Body of pancreas (tissue), 4 donors: ENCODE measurements at places on chromosomes 11 and 22. TPM values are rescaled to one million over a fixed set of nuclear protein-coding genes. Genes with fewer than 3 reads are reported as not detected.

GRCh38 chr11:74647831-74648230 lies 55.4 kb downstream of the POLD3 start:
- H3K36me3 ChIP-seq: no peaks in the 10 kb centered on the region
- H3K4me3 ChIP-seq: no peak overlapping the region
- no peaks in the 10 kb centered on the region for H3K27me3 ChIP-seq

DNA sequence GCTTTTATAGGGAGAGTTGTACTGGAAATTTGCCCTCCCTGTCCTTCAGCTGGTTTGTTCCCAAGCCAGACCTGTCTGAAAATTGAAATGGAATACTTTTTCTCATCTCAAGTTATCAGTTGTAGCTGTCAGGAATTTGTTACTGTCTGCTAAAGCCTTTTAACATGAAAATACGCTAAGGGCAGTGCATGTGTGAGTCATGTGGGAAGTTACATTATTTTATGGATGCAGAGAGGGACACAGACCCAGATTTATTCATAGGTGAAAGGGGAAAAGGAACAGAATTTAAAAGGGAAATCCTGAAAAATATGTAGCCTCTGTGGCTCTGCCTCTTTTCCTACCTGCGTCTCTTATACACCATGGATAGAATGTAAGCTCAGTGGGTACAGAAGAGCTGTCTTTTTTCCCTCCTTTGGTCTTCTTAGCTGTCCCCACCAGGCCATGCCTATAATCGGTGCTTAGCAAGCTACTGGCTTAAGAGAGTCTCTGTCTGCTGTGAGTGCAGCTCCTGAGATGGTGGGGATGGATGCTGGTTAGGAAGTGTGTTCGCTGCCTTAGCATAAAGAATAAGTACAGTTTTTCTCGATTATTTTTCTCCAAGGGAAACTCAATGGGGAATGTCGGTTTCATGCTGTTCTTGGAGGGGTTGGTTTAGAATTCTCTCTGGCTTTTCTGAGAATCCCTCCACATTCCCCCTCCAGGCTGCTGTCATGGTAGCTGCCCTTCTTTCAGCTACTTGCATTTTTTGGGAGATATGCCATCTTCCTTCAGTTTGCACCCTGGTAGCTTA lies 166.8 kb downstream of the TEAD1 start:
- peak overlapping the region; percentile 65 for H3K27ac ChIP-seq
- H3K27me3 ChIP-seq: no peaks in the 10 kb centered on the region
- H3K36me3 ChIP-seq: no peaks in the 10 kb centered on the region
- no peak overlapping the region for H3K4me3 ChIP-seq
- no peak for DNase-seq
- peaks cover 53% of the 10 kb centered on the region for H3K4me1 ChIP-seq

The IL18 gene
- 22.8 TPM for total RNA-seq

The CTNND1 gene
- total RNA-seq: 115 TPM

DNA sequence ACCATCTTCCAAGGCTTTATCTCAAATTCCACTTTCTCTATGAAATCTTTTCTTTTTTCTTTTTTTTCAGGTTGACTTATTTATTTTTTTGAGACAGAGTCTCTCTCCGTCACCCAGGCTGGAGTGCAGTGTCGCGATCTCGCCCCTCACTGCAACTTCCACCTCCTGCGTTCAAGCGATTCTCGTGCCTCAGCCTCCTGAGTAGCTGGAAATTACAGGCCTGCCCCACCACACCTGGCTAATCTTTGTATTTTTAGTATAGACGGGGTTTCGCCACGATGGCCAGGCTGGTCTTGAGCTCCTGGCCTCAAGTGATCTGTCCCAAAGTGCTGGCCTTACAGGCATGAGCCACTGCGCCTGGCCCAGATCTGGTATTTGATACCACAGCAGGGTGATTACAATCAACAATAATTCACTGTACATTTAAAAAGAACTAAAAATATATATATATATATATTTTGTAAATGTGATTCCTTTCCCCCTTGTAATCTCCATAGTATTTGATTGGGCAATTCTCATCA lies 121.5 kb downstream of the MSANTD4 start:
- no peak overlapping the region for H3K27ac ChIP-seq
- no peak overlapping the region for H3K4me3 ChIP-seq
- H3K27me3 ChIP-seq: no peaks in the 10 kb centered on the region
- H3K36me3 ChIP-seq: no peaks in the 10 kb centered on the region

GRCh38 chr11:2524446-2525165 lies 79.8 kb downstream of the KCNQ1 start:
- no peaks in the 10 kb centered on the region for H3K36me3 ChIP-seq
- H3K4me1 ChIP-seq: peaks cover 28% of the 10 kb centered on the region
- H3K4me3 ChIP-seq: no peak overlapping the region
- DNase-seq: peak; percentile 10

The GGTLC2 gene
- not detected for total RNA-seq

The NPAS4 gene
- total RNA-seq: not detected

GRCh38 chr22:31637447-31637890 lies 24.5 kb downstream of the PISD start:
- peak overlapping the region; percentile 59 for H3K27ac ChIP-seq

The APOL1 gene
- total RNA-seq: 11.9 TPM

The LRRN4CL gene
- total RNA-seq: 4.6 TPM

- H3K36me3 ChIP-seq: no peaks in the 10 kb centered on the region
- peaks cover 11% of the 10 kb centered on the region for H3K4me1 ChIP-seq
- H3K4me3 ChIP-seq: peak overlapping the region; percentile 63
- DNase-seq: no peak
Measured at GRCh38 chr11:103110391-103110790, 1.2 kb downstream of the DYNC2H1 start.

DNA sequence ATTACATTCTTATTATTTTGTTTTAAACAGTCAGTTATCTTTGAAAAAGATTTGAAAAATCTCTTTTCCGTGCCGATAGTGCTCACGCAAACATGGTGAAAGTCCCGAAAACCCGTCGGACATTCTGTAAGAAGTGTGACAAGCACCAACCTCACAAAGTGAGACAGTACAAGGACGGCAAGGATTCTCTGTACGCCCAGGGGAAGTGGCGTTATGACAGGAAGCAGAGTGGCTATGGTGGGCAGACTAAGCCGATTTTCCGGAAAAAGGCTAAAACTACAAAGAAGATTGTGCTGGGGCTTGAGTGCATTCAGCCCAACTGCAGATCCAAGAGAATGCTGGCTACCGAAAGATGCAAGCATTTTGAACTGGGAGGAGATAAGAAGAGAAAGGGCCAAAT lies 28.7 kb upstream of the CTSD start:
- no peaks in the 10 kb centered on the region for H3K36me3 ChIP-seq
- H3K4me3 ChIP-seq: no peak overlapping the region
- no peaks in the 10 kb centered on the region for H3K27me3 ChIP-seq
- no peak overlapping the region for H3K27ac ChIP-seq
- H3K4me1 ChIP-seq: no peaks in the 10 kb centered on the region

GRCh38 chr11:64007160-64007628 lies 21.0 kb downstream of the OTUB1 start:
- no peak overlapping the region for H3K4me3 ChIP-seq
- no peak for DNase-seq
- H3K27ac ChIP-seq: peak overlapping the region; percentile 67
- H3K36me3 ChIP-seq: no peaks in the 10 kb centered on the region
- H3K4me1 ChIP-seq: peaks cover 56% of the 10 kb centered on the region

The OR4D5 gene
- 0.78 TPM for total RNA-seq

DNA sequence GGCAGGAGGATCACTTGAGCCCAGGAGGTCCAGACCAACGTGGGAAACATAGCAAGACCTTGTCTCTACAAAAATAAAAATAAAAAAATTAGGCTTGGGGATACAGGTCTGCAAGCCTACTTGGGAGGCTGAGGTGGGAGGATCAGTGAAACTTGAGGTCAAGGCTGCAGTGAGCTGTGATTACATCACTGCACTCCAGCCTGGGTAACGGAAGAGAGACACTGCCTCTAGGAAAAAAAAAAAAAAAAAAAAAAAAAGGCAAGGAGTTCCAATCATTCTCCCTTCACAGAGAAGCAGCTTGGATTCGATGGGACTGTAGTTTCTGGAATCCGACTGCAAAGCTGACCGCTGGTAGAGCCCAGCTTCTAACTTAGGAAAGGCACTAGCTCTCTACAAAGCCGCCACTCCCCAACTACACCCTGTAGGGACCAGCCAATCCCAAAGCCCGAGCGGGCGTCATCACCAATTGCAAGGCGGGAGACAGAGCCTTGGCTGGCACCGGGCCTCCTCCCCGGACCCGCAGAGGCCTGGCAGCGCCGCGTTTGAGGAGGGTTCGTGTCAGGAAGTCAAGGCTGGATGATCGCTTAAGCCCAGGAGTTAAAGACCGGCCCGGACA lies 716 bp upstream of the DDB2 start:
- DNase-seq: peak; percentile 96
- no peaks in the 10 kb centered on the region for H3K36me3 ChIP-seq
- H3K27ac ChIP-seq: peak overlapping the region; percentile 97
- H3K4me3 ChIP-seq: no peak overlapping the region

The SPI1 gene
- 10.9 TPM for total RNA-seq

- no peak for DNase-seq
- no peak overlapping the region for H3K4me3 ChIP-seq
- H3K27me3 ChIP-seq: no peaks in the 10 kb centered on the region
- H3K4me1 ChIP-seq: no peaks in the 10 kb centered on the region
Measured at GRCh38 chr11:43116071-43116470, 195.7 kb upstream of the API5 start.

DNA sequence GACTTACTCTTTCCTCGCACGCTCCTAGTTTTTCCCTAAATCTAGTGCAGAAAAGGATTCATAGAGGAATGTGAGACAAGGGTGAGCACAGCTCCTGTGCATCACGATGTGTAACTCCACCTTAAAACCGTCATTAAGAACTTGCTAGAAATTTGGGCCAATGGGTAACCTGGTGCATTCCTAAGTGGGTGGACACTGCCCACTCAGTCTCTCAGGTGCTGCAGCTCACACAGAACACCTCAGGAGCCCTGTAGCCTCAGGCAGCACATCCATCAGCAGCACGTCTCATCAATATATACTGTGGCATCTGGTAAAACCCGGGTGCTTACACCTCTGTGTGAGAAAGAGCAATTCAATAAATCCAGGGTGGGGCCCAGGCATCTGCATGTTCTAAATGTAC lies 12.4 kb downstream of the POU2AF3 start:
- no peak for DNase-seq
- H3K36me3 ChIP-seq: no peaks in the 10 kb centered on the region
- peaks cover 16% of the 10 kb centered on the region for H3K4me1 ChIP-seq
- no peak overlapping the region for H3K27ac ChIP-seq
- H3K27me3 ChIP-seq: no peaks in the 10 kb centered on the region

The EXPH5 gene
- total RNA-seq: 2.9 TPM

DNA sequence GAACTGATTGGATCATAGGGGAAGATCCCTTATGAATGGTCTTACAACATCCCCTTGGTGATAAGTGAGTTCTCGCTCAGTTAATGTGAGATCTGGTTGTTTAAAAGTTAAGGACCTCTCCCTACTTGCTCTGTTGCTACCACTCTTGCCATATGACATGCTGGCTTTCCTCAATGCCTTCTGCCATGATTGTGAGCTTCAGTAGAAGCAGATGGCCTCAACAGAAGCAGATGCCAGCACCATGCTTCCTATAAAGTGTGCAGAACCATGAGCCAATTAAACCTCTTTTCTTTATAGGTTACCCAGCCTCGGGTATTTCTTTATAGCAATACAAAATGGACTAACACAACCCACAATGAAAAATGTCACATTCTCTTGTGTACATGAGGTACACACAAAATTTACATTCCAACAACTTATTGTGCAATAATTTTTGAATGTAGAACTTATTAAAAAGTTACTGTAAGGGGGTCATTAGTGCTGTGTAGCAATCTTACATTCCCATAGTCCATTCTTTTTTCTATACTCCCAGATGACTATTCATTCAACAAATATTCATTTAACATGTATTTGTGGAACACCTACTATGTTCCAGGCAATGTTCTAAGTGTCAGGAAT lies 10.3 kb downstream of the CYP2R1 start:
- no peak for DNase-seq
- no peak overlapping the region for H3K27ac ChIP-seq
- H3K4me3 ChIP-seq: no peak overlapping the region
- no peaks in the 10 kb centered on the region for H3K36me3 ChIP-seq

- H3K27me3 ChIP-seq: no peaks in the 10 kb centered on the region
- H3K4me1 ChIP-seq: peaks cover 9% of the 10 kb centered on the region
- H3K27ac ChIP-seq: no peak overlapping the region
- H3K4me3 ChIP-seq: no peak overlapping the region
Measured at GRCh38 chr22:25849522-25849921, 107.5 kb downstream of the MYO18B start.

DNA sequence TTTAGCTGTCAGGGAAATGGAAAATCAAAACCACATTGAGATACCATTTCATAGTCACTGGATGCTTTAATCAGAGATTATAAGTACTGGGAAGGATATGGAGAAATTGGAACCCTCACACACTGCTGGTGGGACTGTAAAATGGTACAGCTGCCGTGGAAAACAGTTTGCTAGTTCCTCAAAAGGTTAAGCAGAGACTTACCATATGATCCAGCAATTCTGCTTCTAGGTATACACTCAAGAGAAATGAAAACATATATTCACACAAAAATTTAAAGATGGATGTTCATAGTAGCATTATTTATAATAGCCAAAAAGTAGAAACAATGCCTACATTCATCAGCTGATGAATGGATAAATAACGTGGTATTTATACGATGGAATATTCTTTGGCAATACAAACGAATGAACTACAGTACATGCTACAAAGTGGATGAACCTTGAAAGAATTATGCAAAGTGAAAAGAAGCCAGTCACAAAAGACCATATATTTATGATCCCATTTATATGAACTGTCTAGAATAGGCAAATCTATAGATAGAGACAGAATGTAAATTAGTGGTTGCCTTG lies 23.0 kb downstream of the RNF121 start:
- no peak for DNase-seq
- no peak overlapping the region for H3K27ac ChIP-seq
- peaks cover 33% of the 10 kb centered on the region for H3K4me1 ChIP-seq

DNA sequence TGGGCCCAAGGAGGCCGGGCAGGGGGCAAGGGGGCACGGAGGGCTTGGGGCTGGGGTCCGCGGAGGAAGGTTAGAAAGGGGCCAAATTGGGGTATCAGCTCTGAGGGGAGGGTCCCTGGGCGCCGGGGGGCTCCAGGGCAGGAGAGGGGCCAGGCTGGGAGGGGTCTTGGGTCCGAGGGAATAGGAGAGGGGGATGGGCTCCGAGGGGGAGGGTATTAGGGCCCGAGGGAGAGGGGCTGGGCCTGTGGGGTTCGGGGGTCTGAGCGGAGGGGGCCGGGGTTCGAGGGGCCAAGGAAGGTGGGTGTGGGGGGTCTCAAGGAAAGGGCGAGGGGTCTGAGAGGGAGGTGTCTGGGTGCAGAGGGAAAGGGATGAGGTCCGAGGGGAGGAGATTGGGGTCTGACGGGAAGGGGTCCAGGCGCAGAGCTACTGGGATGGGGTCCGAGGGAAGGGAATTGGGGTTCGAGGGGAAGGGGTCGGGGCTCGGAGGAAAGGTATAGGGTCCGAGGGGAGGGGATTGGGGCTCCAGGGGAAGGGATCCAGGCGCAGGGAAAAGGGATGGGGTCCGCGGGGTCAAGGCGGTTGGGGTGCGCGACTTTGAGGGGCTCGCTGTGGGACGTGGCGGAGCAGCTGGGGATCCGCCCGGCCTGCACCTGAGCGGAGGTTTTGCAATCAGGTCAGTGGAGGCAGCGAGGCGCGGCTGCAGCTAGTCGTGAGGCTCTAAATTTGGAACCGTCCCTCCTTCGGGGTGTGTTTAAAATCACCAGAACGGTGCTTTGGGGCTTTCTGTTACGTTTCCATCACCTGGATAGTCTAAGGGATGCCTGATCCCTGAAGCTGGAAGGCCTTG lies 728 bp downstream of the CTTN start:
- DNase-seq: peak; percentile 15
- peak overlapping the region; percentile 85 for H3K27ac ChIP-seq
- no peaks in the 10 kb centered on the region for H3K27me3 ChIP-seq
- peak overlapping the region; percentile 84 for H3K4me3 ChIP-seq
- H3K36me3 ChIP-seq: no peaks in the 10 kb centered on the region
- H3K4me1 ChIP-seq: peaks cover 34% of the 10 kb centered on the region
